ENCODE measurements at places on chromosomes 6 and 20. TPM values are rescaled to one million over a fixed set of nuclear protein-coding genes. Genes with fewer than 3 reads are reported as not detected.
A peak's percentile ranks its signal among the peaks of the same experiment; 100 is the strongest.

The DST gene
- total RNA-seq, result 105 TPM

- H3K27ac ChIP-seq, result no peak overlapping the region
- no peaks in the 10 kb centered on the region for H3K27me3 ChIP-seq
- H3K4me1 ChIP-seq, result peaks cover 17% of the 10 kb centered on the region
- H3K4me3 ChIP-seq, result no peak overlapping the region
- DNase-seq, result no peak
Measured at GRCh38 chr6:89438248-89438647, 5.3 kb downstream of the ANKRD6 start.

- no peak for DNase-seq
- H3K36me3 ChIP-seq, result no peaks in the 10 kb centered on the region
- H3K27me3 ChIP-seq, result no peaks in the 10 kb centered on the region
- no peak overlapping the region for H3K27ac ChIP-seq
- no peak overlapping the region for H3K4me3 ChIP-seq
Measured at GRCh38 chr20:60327971-60328660, 369.9 kb downstream of the CDH26 start.

DNA sequence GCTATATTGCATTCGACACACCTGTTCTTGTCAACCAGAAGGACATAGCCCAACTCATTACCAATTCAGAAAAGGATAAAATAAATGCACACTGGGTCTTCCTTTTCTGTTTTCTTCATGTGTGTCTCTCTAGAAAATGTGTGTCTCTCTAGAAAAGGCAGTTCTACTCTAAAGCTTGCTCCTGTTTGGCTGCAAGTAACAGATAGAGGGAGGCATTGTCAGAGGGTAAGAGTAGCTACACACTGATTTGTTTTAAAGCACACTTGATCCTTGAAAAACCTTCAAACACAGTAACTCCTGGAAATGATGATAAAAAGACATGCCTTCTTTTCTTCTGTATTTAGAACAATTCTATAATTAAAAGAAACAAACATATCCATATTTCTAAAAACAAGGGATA, 21.3 kb downstream of the GRM1 start:
- H3K4me3 ChIP-seq, result no peak overlapping the region
- H3K27me3 ChIP-seq, result no peaks in the 10 kb centered on the region
- DNase-seq, result no peak

DNA sequence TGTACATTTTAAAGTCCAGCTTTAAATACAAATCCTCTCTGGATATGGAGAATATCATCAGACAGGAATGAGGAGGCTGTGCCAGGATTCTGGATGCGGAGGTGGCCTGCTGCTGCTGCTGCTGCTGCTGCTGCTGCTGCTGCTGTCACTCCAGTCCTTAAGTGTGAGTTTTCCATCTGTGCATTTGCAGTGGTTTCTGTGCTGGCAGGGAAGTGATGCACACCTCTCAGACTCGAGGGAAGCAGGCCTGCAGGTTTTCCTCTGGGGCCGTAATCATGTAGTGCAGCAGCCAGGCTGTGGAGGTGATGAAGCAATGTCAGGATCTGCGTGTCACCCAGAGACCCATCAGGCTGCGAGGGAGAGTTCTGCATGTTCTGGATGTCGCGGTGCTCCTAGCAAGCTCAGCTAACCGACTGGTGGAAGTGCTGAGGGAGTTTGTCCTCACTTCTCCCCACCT, 32.0 kb downstream of the CFAP61 start:
- H3K27me3 ChIP-seq, result no peaks in the 10 kb centered on the region
- DNase-seq, result no peak
- no peak overlapping the region for H3K4me3 ChIP-seq
- H3K4me1 ChIP-seq, result no peaks in the 10 kb centered on the region
- no peak overlapping the region for H3K27ac ChIP-seq

- peak; percentile 100 for DNase-seq
- H3K4me3 ChIP-seq, result peak within 1 kb of the TSS; percentile 73
- H3K27ac ChIP-seq, result peak within 1 kb of the TSS; percentile 91
- H3K27me3 ChIP-seq, result no peaks in the 10 kb centered on the region
- no peaks in the 10 kb centered on the region for H3K36me3 ChIP-seq
Measured at GRCh38 chr6:166627033-166627874, at the start of gene RPS6KA2. TSS of gene RPS6KA2 (minus strand) at chr6:166627251. CDS start at chr6:166627019, 232 bp downstream.

- H3K27ac ChIP-seq, result no peak overlapping the region
- H3K4me3 ChIP-seq, result no peak overlapping the region
- no peaks in the 10 kb centered on the region for H3K27me3 ChIP-seq
- DNase-seq, result no peak
- H3K4me1 ChIP-seq, result peaks cover 14% of the 10 kb centered on the region
Measured at GRCh38 chr20:23877524-23877923, 2.0 kb downstream of the CST5 start.

GRCh38 chr6:9594746-9595145, 820.1 kb downstream of the TFAP2A start:
- DNase-seq, result no peak
- no peaks in the 10 kb centered on the region for H3K27me3 ChIP-seq
- no peak overlapping the region for H3K27ac ChIP-seq
- H3K4me3 ChIP-seq, result no peak overlapping the region

DNA sequence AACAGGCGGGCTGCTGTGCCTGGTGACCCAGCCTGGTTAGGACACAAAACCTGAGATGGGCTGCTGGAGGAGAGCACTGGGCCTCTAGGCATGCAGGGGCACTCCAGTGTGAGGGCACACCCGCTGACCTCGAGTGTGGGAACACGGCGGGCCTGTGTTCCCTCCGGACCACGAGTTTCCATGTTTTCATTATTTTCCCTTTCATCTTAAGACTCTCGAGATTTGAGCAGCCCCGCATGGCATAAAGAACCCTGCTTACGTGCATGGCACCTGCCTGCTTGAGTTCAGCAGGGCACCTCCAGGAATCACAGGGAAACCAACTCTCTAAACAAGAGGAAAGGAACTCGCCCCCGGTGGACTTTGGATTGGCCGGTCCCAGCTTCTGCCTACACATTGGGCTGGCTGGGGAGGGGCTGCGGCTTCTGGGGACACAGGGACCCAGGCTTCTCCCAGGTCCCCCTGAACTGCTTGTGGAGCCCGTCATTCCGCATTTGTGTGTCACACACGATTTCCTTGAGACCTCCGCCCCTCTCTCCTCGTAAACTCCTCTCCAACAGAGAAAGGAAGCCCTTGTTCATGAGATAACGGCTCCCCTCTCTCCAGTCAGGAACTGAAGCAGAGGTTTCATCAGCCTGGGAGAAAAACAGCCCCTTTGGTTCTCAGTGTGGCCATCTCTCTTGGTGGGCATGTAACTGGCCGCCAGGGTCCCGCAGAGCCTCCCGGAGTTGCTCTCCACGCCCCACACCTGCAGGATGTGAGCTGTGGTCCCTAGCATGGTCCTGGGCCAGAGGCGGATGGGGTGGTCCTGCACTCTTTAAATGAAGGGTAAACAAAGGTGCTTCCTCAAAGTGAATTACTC, 181.8 kb downstream of the TTLL2 start:
- H3K36me3 ChIP-seq, result no peaks in the 10 kb centered on the region
- no peak overlapping the region for H3K4me3 ChIP-seq
- no peak overlapping the region for H3K27ac ChIP-seq
- H3K27me3 ChIP-seq, result no peaks in the 10 kb centered on the region
- no peak for DNase-seq

DNA sequence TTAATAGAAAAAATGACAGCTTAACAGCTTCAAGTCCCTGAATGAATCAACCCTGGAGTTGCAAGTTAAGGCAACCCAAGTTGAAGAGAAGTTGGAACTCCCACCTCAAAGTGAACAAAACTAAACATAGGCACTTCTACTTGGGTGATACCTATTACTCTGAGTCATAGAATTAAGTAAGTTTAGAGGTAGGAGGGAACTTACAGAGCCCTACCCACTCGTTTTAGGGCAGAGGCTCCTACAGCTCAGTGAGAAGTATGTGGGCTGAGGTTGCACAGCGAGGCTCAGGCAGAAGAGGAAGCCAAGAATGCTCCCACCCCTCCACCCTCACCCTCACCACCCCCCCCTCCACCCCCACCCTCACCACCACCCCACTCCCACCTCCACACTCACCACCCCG, 42.2 kb downstream of the NFATC2 start:
- no peak for DNase-seq
- H3K27me3 ChIP-seq, result no peaks in the 10 kb centered on the region
- no peak overlapping the region for H3K4me3 ChIP-seq
- H3K4me1 ChIP-seq, result no peaks in the 10 kb centered on the region
- no peaks in the 10 kb centered on the region for H3K36me3 ChIP-seq
- H3K27ac ChIP-seq, result no peak overlapping the region

The IL17F gene
- not detected for total RNA-seq

DNA sequence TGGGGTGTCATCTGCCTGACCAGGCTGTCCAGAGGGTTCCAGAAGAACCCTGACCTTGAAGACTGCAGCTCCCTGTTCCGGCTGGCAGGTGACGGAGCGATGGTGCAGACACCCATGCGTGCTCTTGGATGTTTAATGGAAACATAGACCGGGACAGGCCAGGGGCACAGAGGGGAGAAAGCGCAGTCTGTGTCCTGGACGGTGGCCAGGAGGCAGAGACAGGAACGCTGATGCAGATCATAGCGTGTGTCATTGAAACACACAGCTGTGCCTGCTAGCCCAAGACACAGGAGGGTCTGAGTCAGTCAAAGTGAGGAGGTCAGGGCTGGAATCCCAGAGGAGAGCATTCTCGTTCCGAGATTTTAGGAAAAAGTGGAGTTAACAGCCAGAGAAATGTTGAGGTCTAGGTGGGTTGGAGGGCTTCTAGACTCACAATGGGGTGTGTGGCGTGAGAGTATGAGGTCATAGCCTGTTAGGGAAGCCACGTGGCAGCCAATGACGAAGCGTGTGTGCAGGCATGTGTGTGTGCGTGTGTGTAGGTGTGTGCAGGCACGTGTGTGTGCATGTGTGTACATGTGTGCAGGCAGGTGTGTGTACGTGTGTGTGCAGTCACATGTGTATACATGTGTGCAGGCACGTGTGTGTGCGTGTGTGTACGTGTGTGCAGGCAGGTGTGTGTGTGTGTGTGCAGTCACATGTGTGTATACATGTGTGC, 167.0 kb downstream of the ERMARD start:
- DNase-seq, result no peak
- no peak overlapping the region for H3K4me3 ChIP-seq
- H3K4me1 ChIP-seq, result peaks cover 11% of the 10 kb centered on the region
- H3K27ac ChIP-seq, result no peak overlapping the region
- no peaks in the 10 kb centered on the region for H3K36me3 ChIP-seq

GRCh38 chr6:11025921-11026635, 18.0 kb downstream of the ELOVL2 start:
- no peaks in the 10 kb centered on the region for H3K36me3 ChIP-seq
- H3K27me3 ChIP-seq, result no peaks in the 10 kb centered on the region
- H3K4me3 ChIP-seq, result no peak overlapping the region
- DNase-seq, result no peak
- H3K4me1 ChIP-seq, result no peaks in the 10 kb centered on the region

- no peak overlapping the region for H3K4me3 ChIP-seq
- H3K27ac ChIP-seq, result no peak overlapping the region
- no peak for DNase-seq
- no peaks in the 10 kb centered on the region for H3K27me3 ChIP-seq
Measured at GRCh38 chr6:109461733-109462526, 6.4 kb upstream of the MICAL1 start.

The MAP3K5 gene
- total RNA-seq, result 33.7 TPM

GRCh38 chr6:26017632-26017966, 55.0 kb downstream of the TRIM38 start:
- H3K27ac ChIP-seq, result peak overlapping the region; percentile 67
- DNase-seq, result peak; percentile 45
- no peaks in the 10 kb centered on the region for H3K4me1 ChIP-seq
- no peak overlapping the region for H3K4me3 ChIP-seq
- no peaks in the 10 kb centered on the region for H3K27me3 ChIP-seq

The ADGRB3 gene
- total RNA-seq, result under 0.01 TPM

The GNMT gene
- total RNA-seq, result 67.2 TPM

The NKX2-2 gene
- 9.6 TPM for total RNA-seq

GRCh38 chr20:46040902-46041535, 12.0 kb downstream of the SLC12A5 start:
- no peaks in the 10 kb centered on the region for H3K4me1 ChIP-seq
- H3K27me3 ChIP-seq, result no peaks in the 10 kb centered on the region
- no peak overlapping the region for H3K4me3 ChIP-seq
- H3K27ac ChIP-seq, result no peak overlapping the region
- H3K36me3 ChIP-seq, result no peaks in the 10 kb centered on the region

- no peak for DNase-seq
- no peaks in the 10 kb centered on the region for H3K4me1 ChIP-seq
- H3K4me3 ChIP-seq, result no peak overlapping the region
Measured at GRCh38 chr6:56231827-56232226, 15.6 kb downstream of the COL21A1 start.

- H3K4me1 ChIP-seq, result peaks cover 21% of the 10 kb centered on the region
- no peaks in the 10 kb centered on the region for H3K36me3 ChIP-seq
- peak within 1 kb of the TSS; percentile 60 for H3K4me3 ChIP-seq
- peak; percentile 64 for DNase-seq
Measured at GRCh38 chr20:25584905-25585704, at the start of gene NINL. TSS of gene NINL (minus strand) at chr20:25585531. CDS start at chr20:25526587, 58,944 bp downstream.

- H3K4me1 ChIP-seq, result no peaks in the 10 kb centered on the region
- H3K27me3 ChIP-seq, result no peaks in the 10 kb centered on the region
- H3K27ac ChIP-seq, result no peak overlapping the region
- DNase-seq, result no peak
- no peaks in the 10 kb centered on the region for H3K36me3 ChIP-seq
Measured at GRCh38 chr20:61436283-61436666, 184.2 kb downstream of the CDH4 start.

The GSTA2 gene
- 73.7 TPM for total RNA-seq

GRCh38 chr6:43584892-43585570, 9.0 kb downstream of the POLH start:
- no peaks in the 10 kb centered on the region for H3K27me3 ChIP-seq
- no peak overlapping the region for H3K27ac ChIP-seq
- peaks cover 7% of the 10 kb centered on the region for H3K36me3 ChIP-seq

- no peaks in the 10 kb centered on the region for H3K36me3 ChIP-seq
- H3K4me1 ChIP-seq, result no peaks in the 10 kb centered on the region
- no peak overlapping the region for H3K4me3 ChIP-seq
- H3K27me3 ChIP-seq, result no peaks in the 10 kb centered on the region
Measured at GRCh38 chr6:45880159-45880558, 135.5 kb downstream of the CLIC5 start.

The C20orf202 gene
- not detected for total RNA-seq

The DDO gene
- not detected for total RNA-seq

Data from body of pancreas (tissue), 4 donors.